ENCODE measurements at places on chromosomes 4 and X.

GRCh38 chr4:69838977-69839376 lies 21.0 kb downstream of the SULT1E1 start:
- DNase-seq, result no peak

- DNase-seq, result no peak
These were observed 72.0 kb upstream of the MED14 start for GRCh38 chrX:40807384-40807783.

DNA sequence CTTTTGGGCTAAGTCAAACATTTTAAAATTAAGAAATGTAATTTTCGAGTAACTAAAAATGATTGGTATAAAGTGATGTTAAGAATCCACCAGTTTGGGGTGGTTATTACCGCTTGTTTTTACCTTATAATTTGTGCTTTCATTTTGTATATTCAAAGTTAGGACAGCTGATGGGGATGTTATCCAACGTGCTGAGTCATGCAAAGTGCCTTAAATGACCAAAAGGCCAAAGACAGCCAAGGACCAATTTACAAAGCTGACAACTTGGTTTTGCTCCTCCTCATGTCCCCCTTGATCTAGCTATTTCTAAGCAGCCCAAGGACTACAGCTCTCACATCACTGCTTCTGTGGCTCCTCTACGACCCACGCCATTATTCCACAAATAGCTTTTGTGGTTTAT lies 181.4 kb upstream of the PCDH7 start:
- DNase-seq, result no peak

DNA sequence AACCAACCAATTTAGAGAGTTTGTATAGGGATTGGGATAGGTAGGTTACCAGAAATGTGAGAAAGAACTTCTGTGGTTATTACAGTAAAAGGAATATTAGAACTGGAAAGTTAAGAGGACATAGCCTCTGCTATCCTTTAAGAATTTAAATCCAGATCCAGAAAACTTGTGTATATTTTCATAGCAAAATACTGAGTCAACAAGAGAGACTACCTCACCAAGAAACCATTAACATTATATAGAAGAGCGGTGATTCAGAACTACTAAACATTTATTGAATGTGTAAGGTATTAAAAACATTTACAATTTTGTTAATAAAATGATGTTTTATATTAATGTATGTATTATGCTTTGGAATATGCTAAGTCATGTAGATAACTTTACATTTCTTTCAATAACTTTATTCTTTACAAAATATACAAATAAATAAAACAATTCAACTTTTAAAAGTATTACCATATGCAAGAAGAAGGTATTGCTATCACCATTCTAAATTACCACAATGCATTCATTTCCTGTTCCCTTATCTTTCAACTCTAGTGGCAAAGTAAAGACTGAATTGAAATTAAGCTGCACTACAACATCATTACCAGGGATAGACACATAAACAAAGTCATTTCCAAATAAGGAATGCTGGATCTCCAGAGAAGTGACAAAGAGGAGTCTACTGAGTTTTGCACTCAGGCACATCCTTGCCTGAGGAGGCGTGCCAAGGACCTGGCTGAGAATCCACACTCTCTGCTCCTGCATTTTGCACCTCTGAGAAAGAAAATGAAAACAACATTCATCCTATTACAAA lies 6.1 kb upstream of the BDH2 start:
- DNase-seq, result no peak

DNA sequence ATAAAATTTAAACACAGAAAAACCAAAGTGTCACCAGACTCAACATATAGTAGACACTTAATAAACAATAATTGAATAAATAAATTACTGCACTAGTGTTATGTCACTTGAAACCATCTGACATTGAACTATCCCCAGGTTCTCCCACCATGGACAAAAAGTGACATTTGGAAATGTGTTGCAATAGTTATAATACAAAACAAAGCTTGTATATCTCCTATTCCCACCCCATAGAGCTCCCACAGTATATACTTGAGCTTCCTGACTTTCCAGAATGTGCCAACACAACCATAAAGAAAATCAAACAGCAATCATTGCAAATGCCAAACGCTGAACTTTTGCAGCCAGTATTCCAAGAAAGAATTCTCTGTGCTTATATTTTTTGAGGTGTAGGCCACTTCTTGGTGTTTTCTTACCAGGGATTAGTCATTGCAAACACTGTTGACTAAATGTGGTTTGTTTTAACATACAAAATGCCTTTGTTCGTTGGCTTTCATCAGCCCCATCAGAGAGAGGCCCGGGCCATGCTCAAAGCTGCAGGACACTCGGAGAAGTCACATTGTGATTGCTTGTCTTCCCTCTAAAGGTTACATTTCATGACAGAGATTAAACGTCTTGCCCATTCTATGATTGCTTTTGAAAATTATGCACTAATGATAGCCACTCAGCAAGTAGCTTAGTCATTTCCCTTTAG lies 33.8 kb downstream of the PPARGC1A start:
- no peak for DNase-seq

- no peak for DNase-seq
These were observed 12.2 kb upstream of the EXOSC9 start for GRCh38 chr4:121788896-121789295.

- DNase-seq, result no peak
These were observed 144.1 kb downstream of the PACRGL start for GRCh38 chr4:20844311-20844710.

DNA sequence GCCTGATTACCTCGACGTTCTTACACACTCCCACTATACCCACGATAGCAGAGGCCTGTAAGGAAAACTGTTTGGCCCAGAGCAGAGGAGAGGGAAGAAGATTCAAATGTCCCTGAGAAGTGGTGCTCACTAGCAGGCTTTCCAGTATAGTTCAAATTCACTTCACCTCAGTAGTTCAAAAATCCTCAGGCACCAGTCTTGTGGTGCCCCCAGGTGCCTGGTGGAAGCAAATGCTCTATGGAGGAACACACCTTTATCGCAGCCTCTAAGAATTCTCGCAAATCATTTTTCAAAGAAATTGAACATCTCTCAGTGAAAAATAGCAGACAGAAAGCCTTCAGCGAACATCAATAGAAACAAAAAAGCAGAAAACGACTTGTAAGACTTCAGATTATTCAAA lies 12.2 kb upstream of the MTMR1 start:
- no peak for DNase-seq

GRCh38 chr4:36178484-36178883 lies 65.8 kb downstream of the ARAP2 start:
- no peak for DNase-seq

- DNase-seq, result peak; percentile 72
These were observed 1.8 kb downstream of the FLNA start for GRCh38 chrX:154372612-154373022.

DNA sequence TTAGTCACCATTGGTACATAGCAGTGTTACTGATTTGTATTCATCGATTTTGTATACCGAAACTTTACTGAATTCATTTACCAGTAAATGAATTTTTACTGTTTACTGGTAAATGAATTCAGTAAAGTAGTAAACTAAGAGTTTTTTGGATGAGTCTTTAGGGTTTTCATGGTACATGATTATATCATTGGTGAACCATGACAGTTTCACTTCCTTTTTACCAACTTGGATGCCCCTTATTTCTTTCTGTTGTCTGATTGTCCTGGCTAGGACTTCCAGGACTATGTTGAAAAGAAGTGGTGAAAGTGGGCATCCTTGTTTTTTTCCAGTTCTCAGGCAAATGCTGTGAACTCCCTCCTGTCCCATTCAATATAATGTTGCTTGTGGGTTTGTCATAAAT lies 494.9 kb downstream of the GALNTL6 start:
- DNase-seq, result no peak

- DNase-seq, result no peak
These were observed 1.2 kb downstream of the RAB9B start for GRCh38 chrX:103830848-103831247.

DNA sequence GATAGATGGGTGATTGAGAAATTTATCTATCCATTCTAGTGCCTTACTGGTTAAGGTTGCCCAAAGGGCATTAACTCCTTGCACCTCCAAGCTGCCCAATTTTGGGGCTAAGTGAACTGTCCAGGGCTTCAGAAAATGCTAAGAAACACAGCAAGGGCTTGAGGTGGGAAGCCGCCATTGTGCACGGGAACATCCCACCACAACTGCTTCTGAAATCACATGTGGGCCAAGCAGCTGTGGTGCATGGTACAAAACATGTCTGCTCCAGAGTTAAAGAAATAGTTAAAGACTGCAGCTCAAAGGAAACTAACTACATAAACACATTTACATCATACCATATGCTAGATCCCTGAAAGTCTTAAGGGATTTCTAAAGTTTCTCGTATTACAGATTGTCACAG lies 144.3 kb upstream of the NDST3 start:
- no peak for DNase-seq

GRCh38 chr4:104093247-104093646 lies 373.5 kb upstream of the TACR3 start:
- DNase-seq, result no peak
